Esophagus squamous epithelium (tissue), 5 donors: ENCODE measurements at places on chromosomes 2 and 18.

DNA sequence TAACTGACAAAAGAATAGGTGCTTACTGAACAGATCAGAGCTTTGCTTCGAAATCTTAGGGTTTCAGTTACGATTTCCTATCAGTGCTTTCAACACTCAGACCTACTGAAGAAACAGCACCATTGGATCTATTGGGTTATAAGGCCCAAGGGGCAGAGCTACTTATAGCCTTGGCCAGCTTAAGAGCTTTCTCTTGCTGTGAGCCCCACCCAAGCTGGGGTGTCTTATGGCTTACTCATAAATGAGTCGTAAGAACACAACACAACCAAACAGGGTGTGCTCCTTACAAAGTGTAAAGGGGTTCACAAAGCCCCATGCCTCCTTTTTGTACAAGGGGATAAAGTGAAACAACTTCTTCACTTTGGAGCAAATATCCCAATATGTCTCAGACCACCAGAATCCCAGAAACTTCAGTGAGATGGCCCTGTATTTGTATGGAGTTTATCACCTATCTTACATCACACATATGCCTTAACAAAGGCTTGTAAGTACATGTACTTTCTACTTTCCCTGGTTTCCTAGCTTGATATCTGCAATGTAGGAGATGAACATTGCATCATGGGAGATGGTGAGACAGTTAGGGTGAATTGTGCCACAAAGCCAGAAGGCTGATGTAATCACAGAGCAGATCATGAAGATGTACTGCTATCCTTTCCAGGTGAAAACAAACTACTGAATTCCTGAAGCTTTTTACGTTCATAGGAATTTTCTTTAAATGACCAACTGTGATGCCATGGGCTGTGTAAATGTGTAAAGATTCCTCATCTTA is 115.5 kb upstream of the GLI2 start:
- no peak for DNase-seq

DNA sequence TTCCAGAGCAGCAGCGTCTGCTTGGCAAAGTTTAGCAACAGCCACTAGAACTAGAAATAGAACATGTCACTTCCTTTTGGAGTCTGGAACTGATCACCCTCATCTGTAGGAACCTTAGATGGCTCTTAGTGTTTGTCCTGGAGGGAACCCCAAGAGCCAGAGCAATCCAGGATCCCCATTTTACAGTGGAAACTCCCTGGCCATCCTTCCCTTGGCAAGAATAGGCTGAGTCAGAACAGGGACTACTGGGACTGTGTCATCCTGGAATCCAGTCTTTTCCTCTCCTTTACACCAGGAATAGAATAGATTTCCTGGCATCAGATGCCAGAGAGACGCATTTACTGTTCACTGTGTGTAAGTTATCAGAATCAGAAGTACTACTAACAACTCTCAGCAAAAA is 33.2 kb upstream of the GRHL1 start:
- DNase-seq, result no peak

- DNase-seq, result no peak
Measured at GRCh38 chr2:29368659-29369040, 253.4 kb downstream of the CLIP4 start.

GRCh38 chr2:73837847-73838585 is 9.3 kb downstream of the STAMBP start:
- no peak for DNase-seq

- no peak for DNase-seq
Measured at GRCh38 chr2:209121691-209122090, 302.2 kb upstream of the MAP2 start.

GRCh38 chr18:78976765-78977636 is 2.6 kb upstream of the SALL3 start:
- no peak for DNase-seq

GRCh38 chr2:121159291-121160071 is 125.5 kb downstream of the TFCP2L1 start:
- DNase-seq, result no peak

GRCh38 chr2:180343528-180344345 is 336.6 kb upstream of the CWC22 start:
- no peak for DNase-seq

DNA sequence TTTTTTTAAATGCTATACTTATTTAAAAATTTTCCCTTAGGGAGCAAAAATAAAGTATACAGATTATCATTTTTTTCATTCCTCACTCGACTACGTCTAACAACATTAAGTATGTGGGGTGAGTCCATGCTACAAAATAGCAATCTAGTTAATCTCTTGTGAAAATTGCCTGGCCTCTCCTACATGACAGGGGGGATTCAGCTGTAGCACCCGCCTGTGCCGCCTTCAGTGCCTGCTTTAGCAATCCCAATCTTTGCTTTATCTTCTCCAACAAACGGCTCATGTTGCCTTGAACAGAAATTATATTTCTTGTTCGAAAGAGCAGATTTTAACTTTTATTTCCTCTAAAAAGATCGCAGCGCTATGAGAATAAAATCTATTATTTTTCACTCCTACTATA is 2.4 kb upstream of the SOX11 start:
- DNase-seq, result no peak
